Stimulated activated CD4-positive, alpha-beta T cell treated with anti-CD3 and anti-CD28 coated beads, TNF-alpha, amount 100 ng/mL, for 24 hours (primary cell): ENCODE measurements at places on chromosomes 5 and 9.

DNA sequence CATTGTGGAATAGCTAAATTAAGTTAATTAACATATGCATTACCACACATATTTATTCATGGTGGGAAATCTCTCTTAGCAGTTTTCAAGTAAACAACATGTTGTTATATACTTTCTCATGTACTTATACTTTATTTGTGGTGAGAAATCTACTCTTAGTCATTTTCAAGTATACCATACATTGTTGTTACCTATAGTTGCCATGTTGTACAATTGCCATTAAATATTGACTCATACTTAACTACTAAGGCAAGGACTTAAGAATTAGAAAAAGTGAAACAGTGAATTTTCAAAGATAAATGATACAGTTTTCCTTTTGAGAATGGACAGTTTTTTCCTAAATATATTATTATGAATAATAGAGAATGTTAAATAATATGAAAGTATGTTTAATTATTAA is 27.7 kb downstream of the UGCG start:
- no peak for DNase-seq

DNA sequence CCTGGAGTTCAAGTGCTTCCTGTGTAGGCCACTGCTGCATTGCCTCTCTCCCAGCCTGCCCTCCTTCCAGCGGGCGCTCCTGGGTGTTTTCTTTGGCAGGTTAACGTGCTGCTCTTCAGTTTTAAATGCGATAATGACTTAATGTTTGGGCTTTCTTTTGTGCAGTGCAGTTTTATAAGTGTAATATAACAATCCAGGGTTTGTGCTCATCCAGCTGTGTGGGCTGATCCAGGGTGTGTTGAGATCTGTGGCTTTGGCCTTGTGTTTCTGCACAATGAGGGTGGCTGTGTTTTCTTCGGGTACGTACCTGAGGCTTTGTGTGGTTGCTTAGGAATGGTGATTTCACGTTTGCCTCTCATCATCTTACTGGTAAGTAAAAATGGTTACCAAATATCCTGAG is 50.6 kb downstream of the PCSK5 start:
- DNase-seq: no peak

- no peak for DNase-seq
These were observed 18.0 kb downstream of the TMOD1 start for GRCh38 chr9:97519441-97519970.

DNA sequence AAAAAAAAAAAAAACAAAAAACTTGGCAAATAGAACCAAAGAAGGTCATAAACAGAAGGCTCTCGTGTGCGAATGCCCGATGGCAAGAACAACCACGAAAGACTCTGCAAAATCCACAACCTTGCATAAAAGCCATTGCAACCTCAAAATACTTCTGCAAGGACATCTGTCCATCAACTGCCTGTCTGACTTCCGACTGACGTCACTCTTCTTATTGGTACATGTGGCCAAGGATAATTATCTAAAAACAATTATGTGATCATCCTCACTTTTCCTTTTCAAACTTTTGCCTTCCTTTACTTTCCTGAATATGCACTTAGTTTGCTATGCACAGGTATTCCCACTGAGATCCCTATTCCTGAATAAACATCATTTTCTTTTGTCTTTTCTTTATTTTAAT is 29.2 kb upstream of the DNAH5 start:
- no peak for DNase-seq

DNA sequence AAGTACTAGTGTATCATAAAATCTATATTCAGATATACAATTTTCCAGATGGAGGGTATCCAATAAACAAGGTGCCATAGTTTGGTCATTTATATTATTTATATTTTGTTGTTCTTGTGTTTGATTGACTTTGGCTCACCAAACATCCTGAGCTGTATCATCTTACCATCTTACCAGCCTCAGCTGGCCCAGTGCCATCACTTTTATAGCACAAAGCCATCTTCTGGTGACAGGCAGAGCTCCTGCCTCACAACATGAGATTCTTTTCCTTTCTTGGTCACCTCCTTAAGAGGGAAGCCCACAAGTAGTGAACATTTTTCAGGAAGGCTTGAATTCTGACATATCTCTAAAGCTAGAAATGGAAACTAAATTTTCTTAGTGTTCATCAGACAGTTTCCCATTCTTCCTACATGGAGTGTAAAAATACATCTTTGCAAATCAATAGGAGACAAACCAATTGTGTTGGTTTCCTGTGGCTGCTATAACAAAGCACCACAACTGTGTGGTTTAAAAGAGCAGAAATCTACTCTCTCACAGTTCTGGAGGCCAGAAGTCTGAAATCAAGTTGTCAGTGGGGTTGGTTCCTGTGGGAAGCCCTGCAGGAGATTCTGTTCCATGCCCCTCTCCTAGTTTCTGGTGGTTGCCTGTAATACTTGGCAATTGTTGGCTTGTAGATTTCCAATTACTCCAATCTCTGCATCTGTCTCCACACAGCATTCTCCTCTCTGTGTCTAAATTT is 341.8 kb downstream of the MAN2A1 start:
- DNase-seq: no peak

DNA sequence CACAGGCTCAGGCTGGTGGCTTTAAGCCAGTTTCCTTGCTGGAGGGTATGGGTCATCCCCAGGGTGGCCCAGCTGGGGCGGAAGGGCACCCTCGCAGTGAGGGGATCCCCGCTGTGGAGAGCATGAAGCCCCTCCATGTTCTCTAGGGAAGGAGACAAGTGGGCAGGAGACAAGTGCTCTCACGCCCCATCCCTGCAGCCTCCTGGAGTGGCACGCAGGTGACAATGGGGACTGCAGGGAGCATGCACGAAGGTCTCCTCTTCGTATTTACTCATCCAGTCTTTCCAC is 83.3 kb downstream of the GTF3C4 start:
- DNase-seq: no peak

GRCh38 chr5:126562823-126563222 is 32.2 kb downstream of the ALDH7A1 start:
- DNase-seq: no peak

DNA sequence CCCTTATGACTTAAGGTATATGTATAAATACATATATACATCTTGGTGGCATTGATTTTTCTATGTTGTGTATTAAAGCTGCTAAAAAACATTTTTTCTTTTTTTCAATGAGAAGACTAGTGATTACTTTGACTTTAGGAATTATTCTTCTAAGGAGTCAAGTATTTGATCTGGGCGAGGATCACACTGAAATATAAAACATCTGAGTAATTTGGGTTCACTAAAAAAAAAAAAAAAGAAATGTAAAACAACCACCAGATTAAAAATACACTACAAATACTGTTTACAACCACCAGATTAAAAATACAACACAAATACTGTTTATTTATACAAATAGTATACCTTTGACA is 9.0 kb downstream of the UBAP1 start:
- DNase-seq: no peak

GRCh38 chr5:143194206-143194605 is 209.3 kb downstream of the NR3C1 start:
- no peak for DNase-seq

DNA sequence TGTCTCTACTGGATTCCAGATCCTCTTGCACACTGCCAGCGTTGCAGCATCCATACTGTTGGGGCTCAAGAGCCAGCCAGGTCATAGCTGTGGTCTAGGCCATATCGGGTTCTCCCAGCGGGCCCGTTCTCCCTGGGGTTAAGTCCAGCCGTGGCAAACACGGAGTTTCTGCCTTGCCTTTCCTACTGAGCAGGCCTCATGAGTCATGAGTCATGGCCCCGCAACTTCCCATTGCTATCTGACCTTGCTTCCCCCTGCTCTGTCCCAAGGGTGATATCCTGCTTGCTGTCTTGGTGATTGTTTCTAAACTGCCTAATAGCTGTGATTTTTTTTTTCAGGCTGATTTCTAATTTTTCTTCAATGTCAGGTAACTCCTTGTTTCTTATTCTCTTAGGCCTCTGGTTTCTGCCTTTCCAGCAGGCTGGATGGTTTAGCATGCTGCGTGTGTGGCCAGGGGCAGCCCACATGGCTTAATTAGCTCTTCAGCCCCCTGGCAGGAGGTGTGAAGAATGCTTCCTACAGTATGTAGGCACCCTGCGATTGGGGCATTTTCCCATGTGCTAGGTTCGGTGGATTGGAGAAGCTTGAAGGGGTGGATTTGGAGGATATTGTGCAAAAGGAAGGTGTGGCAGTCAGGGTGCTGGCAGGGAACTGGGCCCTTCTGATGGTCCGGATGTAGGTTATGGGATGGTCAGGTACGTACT is 18.7 kb downstream of the DAPK1 start:
- no peak for DNase-seq

DNA sequence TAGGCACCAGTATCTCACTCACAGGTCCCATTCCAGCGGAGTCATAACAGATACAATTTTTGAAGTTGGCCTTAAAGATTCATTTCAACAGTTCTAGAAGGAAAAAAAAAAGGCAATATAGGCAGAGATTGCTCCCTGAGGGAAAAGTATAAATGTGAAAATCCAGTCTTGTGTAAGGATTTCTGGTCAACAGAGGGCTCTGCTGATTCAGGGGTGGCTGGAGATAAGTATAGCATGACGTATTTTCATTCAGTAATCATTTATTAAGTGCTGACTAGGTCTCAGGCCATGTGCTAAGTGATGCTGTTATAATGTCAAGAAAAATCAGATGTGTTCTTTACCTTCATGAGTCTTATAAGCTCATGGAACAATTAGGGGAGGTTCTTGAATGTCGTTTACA is 377.3 kb upstream of the MEF2C start:
- no peak for DNase-seq

DNA sequence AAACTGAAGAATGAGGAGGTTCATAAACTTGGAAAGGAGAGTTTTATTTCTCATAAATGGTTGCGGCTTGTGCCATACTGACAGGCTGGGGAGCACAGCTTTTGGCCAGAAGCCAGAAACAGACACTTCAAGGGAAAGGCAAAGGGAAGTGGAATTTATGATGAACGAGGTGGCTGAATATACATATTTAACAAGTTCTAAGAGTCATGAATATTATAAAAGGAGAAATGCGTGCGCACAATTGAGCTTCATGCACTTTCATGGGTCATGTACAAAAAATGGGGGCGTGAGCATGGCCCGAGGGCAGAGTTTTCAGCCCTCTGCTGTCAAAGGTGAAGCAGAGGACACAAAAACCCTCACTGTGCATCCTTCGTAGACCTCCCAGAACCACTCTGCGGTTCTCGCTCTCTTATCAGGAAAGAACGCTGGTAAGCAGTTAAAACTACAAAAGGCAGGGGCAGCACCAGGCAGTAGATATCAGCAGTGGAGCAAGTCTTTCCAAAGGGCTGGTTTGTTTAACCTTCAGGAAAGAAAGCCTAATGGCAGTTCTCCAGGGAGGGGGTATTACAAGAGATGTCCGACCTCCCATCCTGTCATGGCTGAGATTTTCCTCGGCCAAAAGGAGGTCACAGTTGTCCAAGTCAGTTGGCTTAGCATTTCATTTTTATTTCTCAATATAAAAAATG is 29.0 kb downstream of the AUH start:
- no peak for DNase-seq

- no peak for DNase-seq
These were observed 483.7 kb upstream of the PIK3R1 start for GRCh38 chr5:67731886-67732285.

DNA sequence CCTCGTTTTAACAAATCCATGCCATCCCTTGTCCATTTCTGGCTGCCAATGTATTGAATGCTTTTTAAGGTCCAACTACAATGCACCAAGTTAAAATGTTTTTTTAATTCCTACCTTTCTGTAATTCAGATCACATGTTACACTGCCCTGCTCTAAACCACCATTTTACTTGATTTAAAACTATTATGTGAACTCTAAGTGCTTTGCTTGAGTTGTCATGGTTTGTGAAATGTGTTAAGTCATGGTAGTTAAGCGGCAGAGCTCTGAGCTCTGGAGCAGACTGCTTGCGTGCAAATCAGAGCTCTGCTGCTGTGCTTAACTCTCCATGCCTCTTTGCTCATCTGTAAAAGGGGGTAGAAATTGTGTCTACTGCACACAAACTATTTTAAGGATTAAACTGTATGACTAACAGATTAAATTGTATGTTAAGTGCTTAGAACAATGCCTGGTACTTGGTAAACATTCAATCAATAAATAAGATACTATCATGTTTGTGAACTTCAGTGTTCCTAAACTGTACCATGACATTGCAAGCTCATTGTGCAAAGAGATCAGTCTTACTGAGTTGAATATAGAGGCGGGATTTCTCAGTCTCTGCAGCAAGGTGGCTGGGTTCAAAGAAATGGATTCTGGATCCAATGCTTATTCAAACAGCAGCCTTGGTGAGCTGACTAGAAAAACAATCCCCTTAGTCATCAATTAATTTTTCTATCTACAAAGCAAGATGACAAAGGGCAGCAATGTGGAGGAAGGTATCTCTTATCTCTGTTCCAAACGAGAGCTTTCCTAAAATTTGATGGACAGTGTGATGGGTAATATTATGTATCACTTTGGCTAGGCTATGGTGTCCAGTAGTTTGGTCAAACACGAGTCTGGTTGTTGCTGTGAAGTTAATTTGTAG is 16.1 kb upstream of the CMBL start:
- DNase-seq: no peak

- no peak for DNase-seq
These were observed 29.7 kb downstream of the ZNF462 start for GRCh38 chr9:106892632-106893031.

DNA sequence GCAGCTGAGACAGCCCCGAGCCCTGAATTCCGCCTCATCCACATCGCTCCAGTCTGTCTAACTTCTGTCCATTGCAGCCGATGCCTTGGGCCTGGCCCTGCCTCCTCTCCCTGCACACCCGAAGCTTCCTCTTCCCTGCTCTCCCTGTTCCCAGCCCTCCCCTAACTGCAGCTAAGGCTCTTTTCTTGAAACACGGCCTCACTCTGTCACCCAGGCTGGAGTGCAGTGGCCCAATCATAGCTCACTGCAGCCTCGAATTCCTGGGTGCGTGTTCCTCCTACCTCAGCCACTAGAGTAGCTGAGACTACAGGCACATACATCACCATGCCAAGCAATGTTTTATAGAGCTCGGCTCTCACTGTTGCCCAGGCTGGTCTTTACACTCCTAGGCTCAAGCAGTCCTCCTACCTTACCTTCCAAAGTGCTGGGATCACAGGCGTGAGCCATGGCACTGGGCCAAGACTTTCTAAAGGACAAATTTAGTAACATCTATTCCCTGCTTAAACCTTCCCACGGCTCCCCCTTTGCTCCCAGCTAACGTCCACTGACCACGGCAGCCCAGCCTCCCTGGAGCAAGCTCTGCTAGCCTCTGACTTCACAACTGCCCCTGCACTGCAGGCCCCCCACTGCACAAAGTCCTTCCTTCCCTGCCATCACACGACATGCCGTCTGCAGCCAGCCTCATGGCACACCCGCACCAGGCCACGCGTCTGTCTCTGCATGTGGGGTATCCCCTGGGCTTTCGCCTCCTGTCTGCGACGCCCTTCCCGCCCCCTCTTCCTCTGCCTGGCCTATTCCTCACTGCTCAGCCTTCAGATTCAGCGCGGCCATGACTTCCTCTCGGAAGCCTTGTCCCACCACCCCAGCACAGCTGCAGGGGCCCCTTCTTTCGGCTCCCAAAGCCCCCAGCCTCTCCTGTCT is 28.6 kb downstream of the LAMC3 start:
- no peak for DNase-seq

- no peak for DNase-seq
These were observed 46.1 kb upstream of the ZBED3 start for GRCh38 chr5:77133061-77133758.

- DNase-seq: no peak
These were observed 98.1 kb upstream of the NMUR2 start for GRCh38 chr5:152503206-152503605.

- DNase-seq: no peak
These were observed 324.5 kb downstream of the GADD45G start for GRCh38 chr9:89929315-89929672.
